ENCODE measurements at places on chromosomes 6 and 20.

DNA sequence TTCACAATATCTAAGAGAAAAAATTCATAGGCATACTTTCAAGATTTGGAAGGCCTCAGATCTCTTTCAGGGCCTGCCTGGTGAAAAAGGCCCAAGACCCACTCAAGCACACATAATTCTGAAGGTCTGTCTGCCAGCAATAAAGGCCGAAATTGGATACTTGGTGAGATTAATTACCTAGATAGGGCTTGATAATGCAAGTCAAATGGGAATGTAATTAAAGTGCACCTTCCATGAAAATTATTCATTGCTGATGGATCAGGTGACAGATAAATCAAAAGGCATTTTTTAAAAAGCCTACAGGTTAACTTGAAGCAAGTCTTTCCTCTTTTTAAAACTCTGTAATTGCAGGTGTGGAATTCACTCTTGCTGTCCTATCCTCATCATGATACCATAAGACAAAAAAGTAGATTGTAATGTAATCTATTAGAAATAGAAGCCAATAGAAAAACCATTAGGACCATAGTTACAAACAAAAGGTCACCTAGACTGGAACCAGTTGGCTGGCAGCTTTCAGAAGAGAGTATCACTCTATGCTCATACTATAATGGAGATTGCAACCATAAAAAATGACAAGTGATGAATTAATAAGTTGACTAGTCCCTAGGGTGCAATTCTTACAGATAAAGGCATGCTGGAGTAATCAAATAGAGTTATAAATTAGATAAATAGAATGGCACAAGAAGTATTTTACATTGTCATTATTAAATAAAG, 77.3 kb downstream of the EPHA7 start:
- H3K4me3 ChIP-seq = no peak overlapping the region
- H3K27me3 ChIP-seq = no peaks in the 10 kb centered on the region
- no peak overlapping the region for H3K27ac ChIP-seq
- no peaks in the 10 kb centered on the region for H3K36me3 ChIP-seq
- H3K4me1 ChIP-seq = no peaks in the 10 kb centered on the region

DNA sequence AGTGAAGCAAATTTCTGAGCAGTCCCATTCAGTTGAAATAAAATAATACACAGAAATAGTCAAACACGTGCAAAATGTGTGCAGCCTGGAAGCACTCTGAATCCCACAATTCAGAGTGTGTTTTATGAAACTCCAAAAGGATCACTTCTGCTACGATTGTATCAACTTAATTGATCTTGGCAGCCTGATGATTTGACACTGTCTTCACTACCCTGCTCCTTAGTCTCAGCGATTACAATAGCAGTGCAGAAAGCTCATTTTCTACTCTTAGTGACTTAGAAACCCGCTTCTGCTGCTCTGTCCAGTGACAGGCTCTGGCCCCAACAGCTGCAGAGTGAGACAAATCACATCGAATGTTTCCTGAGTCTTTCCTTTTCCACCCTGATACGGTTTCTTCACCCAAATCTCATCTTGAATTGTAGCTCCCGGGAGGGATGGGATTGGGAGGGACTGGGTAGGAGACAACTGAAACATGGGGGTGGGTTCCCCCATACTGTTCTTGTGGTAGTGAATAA, 16.2 kb upstream of the EMILIN3 start:
- no peak overlapping the region for H3K27ac ChIP-seq
- H3K36me3 ChIP-seq = no peaks in the 10 kb centered on the region
- peaks cover 4% of the 10 kb centered on the region for H3K27me3 ChIP-seq

- no peaks in the 10 kb centered on the region for H3K27me3 ChIP-seq
- peak overlapping the region; percentile 0 for H3K4me3 ChIP-seq
- H3K4me1 ChIP-seq = no peaks in the 10 kb centered on the region
- H3K27ac ChIP-seq = no peak overlapping the region
- ATAC-seq = peak; percentile 66
Observed at GRCh38 chr6:157304899-157305663, 18.2 kb downstream of the TMEM242 start.

- H3K36me3 ChIP-seq = no peaks in the 10 kb centered on the region
- no peak overlapping the region for H3K27ac ChIP-seq
- no peak overlapping the region for H3K4me3 ChIP-seq
- no peak for ATAC-seq
Observed at GRCh38 chr20:46978951-46979491, 84.4 kb downstream of the EYA2 start.

DNA sequence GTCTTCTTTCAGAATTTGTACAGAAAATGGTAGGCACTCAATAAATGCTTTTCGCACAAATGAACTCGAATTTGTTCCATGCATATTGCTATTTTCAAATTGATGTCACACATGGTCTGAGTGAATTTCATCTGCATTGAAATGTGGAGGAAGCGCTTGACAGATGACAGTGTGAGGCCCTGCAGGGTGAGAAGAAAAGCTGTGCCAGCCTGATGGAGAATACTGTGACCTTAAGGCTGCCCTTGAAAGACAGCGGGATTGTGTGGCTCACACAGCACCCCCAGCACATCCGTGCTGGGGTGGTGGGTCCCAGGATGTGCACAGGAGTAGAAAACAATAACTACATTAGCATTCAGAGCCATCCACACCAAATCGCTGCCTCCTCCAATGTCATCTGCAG, 14.8 kb upstream of the MCHR2 start:
- ATAC-seq = no peak
- no peaks in the 10 kb centered on the region for H3K36me3 ChIP-seq
- no peak overlapping the region for H3K4me3 ChIP-seq

DNA sequence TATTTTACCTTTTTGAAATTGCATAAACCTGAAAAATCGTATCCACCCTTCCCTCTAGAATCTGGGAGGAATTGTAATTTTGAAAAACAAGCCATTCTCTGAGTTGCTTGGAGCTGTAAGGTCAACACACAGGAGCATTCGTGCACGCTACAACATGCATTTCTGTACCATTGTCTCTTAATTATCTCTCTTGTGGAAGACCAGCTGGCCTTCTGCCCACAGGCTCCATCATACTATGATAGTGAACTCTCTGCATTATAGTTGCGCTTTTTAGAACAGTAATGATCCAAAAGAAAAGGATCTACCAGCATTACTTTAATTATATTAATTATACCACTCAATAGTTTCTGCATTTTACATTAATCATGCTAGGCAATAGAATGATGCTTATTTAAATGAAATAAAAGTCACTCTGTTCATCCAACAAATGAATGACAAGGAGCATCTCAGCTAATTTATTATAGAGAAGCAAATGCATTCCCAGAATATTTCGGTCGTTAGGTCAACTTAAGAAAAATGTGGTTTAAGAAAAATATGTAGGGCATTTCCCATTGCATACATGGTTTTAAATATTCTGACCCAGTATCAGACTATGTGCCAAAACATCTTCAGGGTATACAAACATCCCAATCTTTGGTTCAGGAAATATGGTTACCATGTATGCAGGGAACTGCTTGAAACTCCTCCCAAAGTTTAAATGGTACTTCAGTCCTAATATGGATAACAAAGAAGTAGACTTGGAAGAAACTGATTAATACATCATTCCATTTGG, 263.5 kb downstream of the TFAP2A start:
- no peaks in the 10 kb centered on the region for H3K4me1 ChIP-seq
- H3K27ac ChIP-seq = no peak overlapping the region
- no peaks in the 10 kb centered on the region for H3K36me3 ChIP-seq

GRCh38 chr20:57980506-57980905, 247.9 kb downstream of the ANKRD60 start:
- H3K27ac ChIP-seq = no peak overlapping the region
- no peak for ATAC-seq
- no peak overlapping the region for H3K4me3 ChIP-seq
- H3K27me3 ChIP-seq = no peaks in the 10 kb centered on the region

- no peaks in the 10 kb centered on the region for H3K4me1 ChIP-seq
- H3K36me3 ChIP-seq = no peaks in the 10 kb centered on the region
- H3K4me3 ChIP-seq = no peak overlapping the region
- peaks cover 28% of the 10 kb centered on the region for H3K27me3 ChIP-seq
- ATAC-seq = no peak
- no peak overlapping the region for H3K27ac ChIP-seq
Observed at GRCh38 chr20:24210356-24210755, 221.8 kb upstream of the GGTLC1 start.

DNA sequence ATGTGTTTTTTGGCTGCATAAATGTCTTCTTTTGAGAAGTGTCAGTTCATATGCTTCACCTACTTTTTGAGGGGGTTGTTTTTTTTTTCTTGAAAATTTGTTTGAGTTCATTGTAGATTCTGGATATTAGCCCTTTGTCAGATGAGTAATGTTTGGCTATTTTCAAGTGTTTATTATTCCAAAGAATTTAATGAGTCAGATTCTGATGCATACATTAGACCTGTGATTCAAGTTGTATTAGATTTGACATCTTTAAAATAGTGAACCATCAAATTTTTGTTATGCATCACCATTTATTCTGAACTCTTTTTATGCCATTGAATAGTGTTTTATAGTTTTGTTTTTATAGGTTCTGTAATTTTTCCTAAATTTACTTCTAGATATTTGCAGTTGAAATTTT, 319.3 kb downstream of the PKHD1 start:
- no peaks in the 10 kb centered on the region for H3K36me3 ChIP-seq
- no peak overlapping the region for H3K27ac ChIP-seq
- H3K4me1 ChIP-seq = no peaks in the 10 kb centered on the region

DNA sequence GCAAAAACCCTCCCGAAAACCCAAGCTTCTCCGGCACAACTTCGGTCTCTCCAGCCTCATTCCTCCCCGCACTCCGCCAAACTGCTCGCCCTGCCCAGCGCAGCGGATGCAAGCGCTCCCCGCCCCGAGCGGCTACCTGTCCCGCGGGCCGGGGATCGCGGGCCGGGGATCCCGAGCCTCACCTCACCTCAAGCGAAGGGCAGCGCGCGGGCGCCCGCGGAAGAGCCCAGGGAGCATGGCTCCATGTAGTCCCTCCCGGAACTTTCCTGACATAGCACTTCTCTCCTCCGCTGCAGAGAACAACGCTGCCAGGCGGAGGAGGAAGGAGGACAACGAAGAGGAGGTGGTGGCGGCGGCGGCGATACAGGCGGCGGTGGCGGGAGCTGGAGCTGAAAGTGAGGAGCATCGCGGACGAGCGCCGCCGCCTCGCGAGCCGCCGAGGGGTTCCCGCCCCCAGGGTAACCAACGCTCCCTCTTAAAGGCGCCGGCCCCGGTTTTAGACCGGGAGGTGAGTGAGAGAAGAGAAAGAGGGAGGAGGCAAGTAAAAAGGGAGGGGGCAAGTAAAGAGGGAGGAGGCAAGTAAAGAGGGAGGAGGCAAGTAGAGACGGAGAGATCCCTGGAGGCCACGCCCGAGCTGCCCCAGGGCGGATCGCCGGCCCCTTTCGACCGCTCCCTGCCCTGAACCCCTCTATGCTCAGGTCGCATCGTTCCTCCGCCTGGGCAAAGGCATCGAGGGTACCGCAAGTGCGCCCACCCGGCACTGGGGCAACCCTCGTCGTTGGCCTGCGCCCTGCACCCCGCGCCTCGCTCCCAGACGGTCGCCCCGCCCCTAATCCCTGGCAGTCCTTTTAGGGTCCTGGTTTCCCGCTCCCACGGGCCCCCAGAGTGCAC, at the start of gene GPR63:
Gene GPR63, minus strand, starts transcription at position 397 of the 891 bp plus-strand sequence. CDS start 37,746 bp downstream, outside the sequence.
- H3K4me3 ChIP-seq = peak within 1 kb of the TSS; percentile 46
- H3K4me1 ChIP-seq = no peaks in the 10 kb centered on the region
- H3K27me3 ChIP-seq = no peaks in the 10 kb centered on the region
- H3K36me3 ChIP-seq = no peaks in the 10 kb centered on the region
- peak; percentile 91 for ATAC-seq
- peak within 1 kb of the TSS; percentile 57 for H3K27ac ChIP-seq

GRCh38 chr20:53101992-53102760, 130.0 kb downstream of the TSHZ2 start:
- no peaks in the 10 kb centered on the region for H3K36me3 ChIP-seq
- no peak overlapping the region for H3K4me3 ChIP-seq
- ATAC-seq = no peak
- H3K4me1 ChIP-seq = peaks cover 3% of the 10 kb centered on the region
- no peaks in the 10 kb centered on the region for H3K27me3 ChIP-seq

DNA sequence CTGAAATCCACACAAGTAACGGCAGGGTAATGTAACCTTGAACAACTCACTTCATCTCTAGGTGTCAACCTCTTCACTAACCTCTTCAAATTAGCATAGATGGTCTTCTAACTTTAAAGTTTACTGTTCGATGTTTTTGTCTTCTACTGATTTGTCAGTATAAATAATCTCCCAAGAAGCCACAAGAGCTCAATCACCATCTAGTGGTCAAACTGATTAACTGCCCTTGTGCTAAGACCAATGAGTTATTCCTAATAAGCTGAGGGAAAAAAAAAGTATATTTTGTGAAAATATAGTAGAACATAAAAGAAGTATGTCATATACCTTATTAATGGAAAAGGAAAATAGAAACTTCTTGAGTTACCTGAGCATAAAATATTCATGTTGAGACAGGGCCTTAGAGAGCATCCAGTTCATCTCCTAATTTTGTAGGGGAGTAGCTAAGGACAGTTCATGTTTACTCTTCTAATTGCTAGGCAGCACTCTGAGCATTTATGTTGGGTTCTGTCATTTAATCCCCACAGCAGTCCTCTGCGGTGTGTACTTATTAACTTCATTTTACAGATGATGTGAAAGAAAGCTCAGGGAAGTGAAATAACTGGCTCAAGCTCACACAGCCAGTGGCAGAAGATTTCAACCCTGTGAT, 317.1 kb downstream of the ESR1 start:
- H3K27ac ChIP-seq = no peak overlapping the region
- ATAC-seq = no peak
- no peaks in the 10 kb centered on the region for H3K4me1 ChIP-seq
- H3K36me3 ChIP-seq = no peaks in the 10 kb centered on the region
- H3K27me3 ChIP-seq = no peaks in the 10 kb centered on the region

DNA sequence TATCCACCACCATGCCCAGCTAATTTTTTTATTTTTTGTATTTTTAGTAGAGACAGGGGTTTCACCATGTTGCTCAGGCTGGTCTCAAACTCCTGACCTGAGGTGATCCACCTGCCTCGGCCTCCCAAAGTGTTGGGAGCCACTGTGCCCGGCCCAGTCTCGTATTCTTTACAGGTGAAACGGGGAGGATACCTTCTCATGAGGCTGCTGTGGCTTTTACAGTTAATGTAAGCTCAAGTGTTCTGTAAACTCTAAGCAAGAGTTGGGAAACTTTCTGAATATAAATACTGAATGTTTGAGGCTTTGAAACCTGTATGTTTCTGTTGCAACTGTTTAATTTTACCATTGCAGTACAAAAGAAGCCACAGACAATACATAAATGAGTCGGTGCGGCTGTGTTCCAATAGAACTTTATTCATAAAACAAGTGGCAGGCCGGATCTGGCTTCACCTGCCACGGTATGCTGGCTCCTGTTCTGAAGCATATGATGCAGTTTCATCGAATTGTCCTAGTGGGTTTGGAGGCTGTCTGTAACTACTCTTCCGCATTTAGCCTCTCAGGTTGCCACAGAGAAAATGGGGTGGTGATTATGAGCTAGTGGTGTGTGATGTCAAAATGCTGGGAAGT, 192.5 kb upstream of the ZFP64 start:
- H3K27me3 ChIP-seq = peaks cover 5% of the 10 kb centered on the region
- H3K27ac ChIP-seq = no peak overlapping the region
- no peaks in the 10 kb centered on the region for H3K36me3 ChIP-seq
- no peak overlapping the region for H3K4me3 ChIP-seq
- H3K4me1 ChIP-seq = no peaks in the 10 kb centered on the region

- H3K4me3 ChIP-seq = no peak overlapping the region
- H3K27ac ChIP-seq = no peak overlapping the region
- H3K36me3 ChIP-seq = no peaks in the 10 kb centered on the region
- no peaks in the 10 kb centered on the region for H3K4me1 ChIP-seq
- ATAC-seq = no peak
Observed at GRCh38 chr6:96032661-96033060, 16.9 kb downstream of the FUT9 start.

- H3K4me3 ChIP-seq = no peak overlapping the region
- H3K27ac ChIP-seq = no peak overlapping the region
- ATAC-seq = no peak
Observed at GRCh38 chr6:24412294-24412693, 9.6 kb downstream of the MRS2 start.
